ENCODE measurements at places on chromosomes 7 and 10. TPM values are rescaled to one million over a fixed set of nuclear protein-coding genes. Genes with fewer than 3 reads are reported as not detected.

- no peak for DNase-seq
Measured at GRCh38 chr10:130871406-130871805, 440.1 kb downstream of the TCERG1L start.

The NODAL gene
- not detected for total RNA-seq

DNA sequence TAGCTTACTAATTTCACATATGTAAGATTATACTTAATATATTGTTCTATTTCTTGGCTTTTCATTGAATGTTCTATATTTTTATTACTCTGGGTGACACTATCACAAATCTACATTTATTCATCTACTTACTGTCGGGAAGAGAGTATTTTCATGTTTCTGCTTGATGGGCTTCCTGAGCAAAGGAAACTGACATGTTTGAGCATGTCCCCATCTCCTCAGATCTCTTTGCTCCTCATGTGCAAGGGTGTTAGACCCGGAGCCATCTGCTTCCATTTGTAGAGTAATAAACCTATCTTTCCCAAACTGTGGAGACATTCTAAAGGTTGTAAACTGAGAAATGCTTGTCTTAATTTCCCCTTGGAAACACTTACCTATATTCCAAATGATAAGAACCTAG lies 103.5 kb downstream of the LSMEM1 start:
- no peak for DNase-seq

The MGAM2 gene
- total RNA-seq: 41.1 TPM

Measured in left colon (tissue), 2 donors.